Bladder microvascular endothelial cell (primary cell): ENCODE measurements at places on chromosomes 2 and 18. TPM values are rescaled to one million over a fixed set of nuclear protein-coding genes. Genes with fewer than 3 reads are reported as not detected.

GALNT5 gene
- under 0.01 and 0.06 TPM in 2 replicates for total RNA-seq

CCDC85A gene
- total RNA-seq, result 10.3 and 20.9 TPM in 2 replicates

DPP4 gene
- total RNA-seq, result 16.4 and 26.9 TPM in 2 replicates

RRM2 gene
- 38.2 and 38.6 TPM in 2 replicates for total RNA-seq

KYNU gene
- 0.06 and 1.1 TPM in 2 replicates for total RNA-seq

SERPINB7 gene
- 0.16 TPM in 1 of 2 replicates, not detected in the other for total RNA-seq

MAIP1 gene
- 15.4 and 16.8 TPM in 2 replicates for total RNA-seq

UGT1A3 gene
- total RNA-seq, result not detected in 2 replicates

LOXHD1 gene
- 0.06 and 0.16 TPM in 2 replicates for total RNA-seq

EMILIN1 gene
- total RNA-seq, result 2.3 and 49.0 TPM in 2 replicates

AMER3 gene
- total RNA-seq, result not detected in 2 replicates

NMUR1 gene
- not detected in 2 replicates for total RNA-seq

LYG2 gene
- not detected in 2 replicates for total RNA-seq

MROH2A gene
- total RNA-seq, result not detected in 2 replicates

FOXI3 gene
- total RNA-seq, result not detected in 2 replicates

ASXL3 gene
- under 0.01 and 0.13 TPM in 2 replicates for total RNA-seq

GKN2 gene
- not detected in 2 replicates for total RNA-seq

RAMP1 gene
- total RNA-seq, result 0.25 TPM in 1 of 2 replicates, not detected in the other

TPO gene
- total RNA-seq, result 0.32 TPM in 1 of 2 replicates, not detected in the other

TNFRSF11A gene
- 4.4 and 21.5 TPM in 2 replicates for total RNA-seq

GRHL1 gene
- total RNA-seq, result 0.16 and 1.3 TPM in 2 replicates

TFPI gene
- 107 and 725 TPM in 2 replicates for total RNA-seq

EVX2 gene
- not detected in 2 replicates for total RNA-seq

CFAP53 gene
- 0.16 and 0.31 TPM in 2 replicates for total RNA-seq

RAX gene
- not detected in 2 replicates for total RNA-seq

ZC3H6 gene
- 1.8 and 2.2 TPM in 2 replicates for total RNA-seq

MOGAT1 gene
- total RNA-seq, result not detected in 2 replicates

PPP1R1C gene
- 0.25 and 0.97 TPM in 2 replicates for total RNA-seq

MC4R gene
- total RNA-seq, result not detected in 2 replicates

KLHL14 gene
- 0.16 and 0.44 TPM in 2 replicates for total RNA-seq
